BE2C (cell line): ENCODE measurements at places on chromosomes 12 and 14.
A peak's percentile ranks its signal among the peaks of the same experiment; 100 is the strongest.

GRCh38 chr12:96513681-96514080, 24.3 kb downstream of the CFAP54 start:
- no peak for DNase-seq

DNA sequence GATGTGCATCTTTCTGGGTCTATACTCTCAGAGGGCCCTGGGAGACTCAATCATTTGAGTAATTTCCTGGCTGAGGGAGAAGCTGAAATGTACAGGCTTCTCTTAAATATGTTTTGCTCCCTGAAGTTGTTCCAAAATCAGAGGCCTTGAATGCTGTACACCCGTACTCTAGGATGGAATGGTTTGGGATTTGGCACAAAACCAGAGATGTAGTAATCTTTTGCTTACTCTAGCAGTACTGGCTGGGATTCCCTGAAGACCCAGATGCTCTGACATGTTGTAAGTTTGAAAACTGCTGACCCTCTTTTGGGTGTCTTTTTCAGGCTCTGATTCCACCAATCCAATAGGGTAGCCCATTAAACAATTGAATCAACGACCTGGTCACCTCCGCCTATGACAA, 10.4 kb downstream of the ACACB start:
- DNase-seq = no peak

- DNase-seq = no peak
Measured at GRCh38 chr14:96538097-96538989, 36.2 kb downstream of the PAPOLA start.

DNA sequence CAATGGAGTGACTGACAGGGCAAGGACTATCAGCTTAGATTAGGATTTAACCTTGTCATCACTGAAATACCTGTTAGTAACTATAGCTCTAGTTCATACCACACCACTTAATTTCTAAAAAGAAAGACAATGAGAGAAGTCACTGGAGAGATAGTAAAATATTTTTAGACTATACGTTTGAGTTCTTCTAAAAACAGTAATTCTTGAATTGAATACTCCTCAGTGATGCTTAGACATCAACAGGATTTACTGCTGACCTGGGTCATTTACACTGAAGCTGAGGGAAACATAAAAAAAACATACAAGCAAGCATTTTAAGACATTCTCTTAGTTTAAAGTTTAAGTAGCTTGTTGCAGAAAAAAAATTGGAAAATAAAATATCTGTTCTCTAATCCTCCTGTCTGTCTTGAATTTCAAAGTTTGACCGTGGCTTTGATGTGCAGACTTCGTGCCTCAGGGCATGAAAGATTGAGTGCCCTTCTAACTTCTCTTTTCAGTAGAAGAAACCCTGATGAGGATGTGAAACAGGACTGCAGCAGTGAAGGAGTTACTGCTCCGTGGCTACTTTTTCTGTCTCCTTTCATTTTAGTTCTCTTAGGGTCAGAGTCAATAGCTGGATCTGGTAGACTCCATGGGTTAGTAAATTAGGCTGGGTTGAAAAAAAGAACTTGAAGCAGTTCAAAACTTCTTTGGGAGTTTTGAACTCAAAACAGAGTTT, 172.2 kb downstream of the PTPRO start:
- DNase-seq = no peak

- no peak for DNase-seq
Measured at GRCh38 chr12:90631591-90632212, 323.3 kb downstream of the CCER1 start.

GRCh38 chr14:76430017-76430416, 54.1 kb downstream of the ESRRB start:
- DNase-seq = no peak

DNA sequence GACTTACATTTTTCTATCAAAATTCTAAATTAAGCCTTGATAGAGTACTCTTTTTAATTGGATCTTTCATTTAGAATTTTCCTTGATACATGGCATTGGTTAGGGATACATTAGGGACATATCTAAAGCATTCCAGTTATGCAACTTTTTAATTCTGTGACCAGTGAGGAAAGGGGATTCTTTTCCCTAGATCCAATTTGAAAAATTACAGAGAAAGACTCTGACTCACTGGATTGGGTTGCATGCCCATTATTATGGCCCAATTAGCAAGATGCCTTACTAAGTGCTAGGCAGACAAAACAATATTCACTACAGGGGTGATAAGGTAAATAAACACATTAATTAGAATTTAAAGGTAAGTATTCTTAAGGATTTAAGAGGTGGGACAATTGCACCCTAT, 5.2 kb upstream of the RAD52 start:
- DNase-seq = no peak

DNA sequence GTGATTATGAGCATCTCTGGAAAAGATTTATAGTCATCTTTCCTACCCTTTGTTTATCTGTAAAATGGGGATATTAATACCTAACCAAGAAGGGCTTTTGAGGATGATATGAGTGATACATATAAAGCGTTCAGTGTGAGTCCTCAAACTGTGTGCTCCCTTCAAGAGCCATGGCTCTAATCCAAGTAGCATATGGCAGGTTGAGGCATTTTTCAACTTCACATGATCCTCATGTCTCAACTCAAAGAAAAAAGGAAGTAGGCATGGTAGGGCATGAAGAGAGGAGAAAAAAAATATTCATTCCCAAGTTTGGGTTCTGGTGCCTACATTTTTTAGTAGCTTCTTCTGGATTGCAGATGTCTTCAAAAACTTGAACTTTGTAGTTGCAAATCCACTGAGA, 286.3 kb upstream of the ATP2B1 start:
- no peak for DNase-seq

GRCh38 chr12:54725233-54725843, 77.2 kb upstream of the DCD start:
- DNase-seq = no peak

DNA sequence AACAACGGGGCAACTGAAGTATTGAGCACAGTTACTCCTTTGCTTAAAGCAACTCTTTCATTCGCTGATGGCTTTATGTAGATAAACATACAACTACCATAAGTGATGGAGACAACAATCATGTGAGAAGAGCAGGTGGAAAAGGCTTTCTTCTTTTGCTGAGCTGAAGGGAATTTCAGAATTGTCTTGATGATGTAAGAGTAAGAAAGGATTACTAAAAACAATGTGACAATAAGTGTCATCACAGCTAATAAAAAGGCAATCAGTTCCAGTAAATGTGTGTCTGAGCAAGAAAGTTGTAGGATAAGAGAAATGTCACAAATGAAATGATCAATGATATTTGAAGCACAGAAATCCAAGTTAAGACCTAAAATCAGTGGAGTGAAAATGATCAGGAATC, 647 bp downstream of the OR6C70 start:
- no peak for DNase-seq

GRCh38 chr12:113889076-113889475, 77.0 kb downstream of the RBM19 start:
- DNase-seq = peak; percentile 21

DNA sequence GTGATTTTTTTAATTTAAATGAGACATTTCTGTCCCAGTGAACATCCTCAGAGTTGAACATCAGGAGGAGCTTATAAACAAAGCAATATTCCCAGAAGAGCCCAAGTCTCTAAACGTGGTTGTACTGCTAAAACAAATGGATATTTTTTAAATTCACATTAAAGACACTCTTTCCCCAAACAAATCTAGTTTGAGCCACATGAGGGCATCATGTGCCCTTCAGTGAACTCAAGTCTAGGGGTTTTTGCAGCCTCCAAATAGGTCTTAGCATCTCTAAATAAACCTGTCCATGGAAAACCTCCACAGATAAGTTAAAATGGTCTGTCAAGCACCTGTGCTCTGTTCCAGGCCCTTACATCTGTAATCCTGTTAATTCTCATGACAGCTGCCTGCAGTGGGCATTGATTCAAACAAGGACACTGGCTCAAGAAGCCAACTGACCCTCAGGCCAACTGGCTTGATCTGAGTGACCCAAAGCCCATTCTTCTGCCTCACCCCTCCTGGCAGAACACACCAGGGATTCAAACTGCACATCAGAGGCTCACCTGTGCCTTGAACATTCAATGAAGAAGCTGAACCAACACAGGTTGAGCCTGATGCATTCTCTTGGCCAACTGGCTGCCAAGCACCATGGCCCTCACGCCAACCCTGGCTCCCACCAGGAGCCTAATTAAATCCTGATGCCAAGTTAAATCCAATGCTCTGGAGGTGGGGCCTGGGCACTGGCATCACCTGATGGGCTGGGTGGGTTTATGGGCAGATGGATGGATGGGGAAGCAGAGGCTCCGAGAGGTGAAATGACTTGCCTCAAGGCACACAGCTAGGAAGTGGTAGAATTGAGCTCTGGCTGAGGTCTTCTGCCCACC, 8.6 kb downstream of the ISCU start:
- no peak for DNase-seq

DNA sequence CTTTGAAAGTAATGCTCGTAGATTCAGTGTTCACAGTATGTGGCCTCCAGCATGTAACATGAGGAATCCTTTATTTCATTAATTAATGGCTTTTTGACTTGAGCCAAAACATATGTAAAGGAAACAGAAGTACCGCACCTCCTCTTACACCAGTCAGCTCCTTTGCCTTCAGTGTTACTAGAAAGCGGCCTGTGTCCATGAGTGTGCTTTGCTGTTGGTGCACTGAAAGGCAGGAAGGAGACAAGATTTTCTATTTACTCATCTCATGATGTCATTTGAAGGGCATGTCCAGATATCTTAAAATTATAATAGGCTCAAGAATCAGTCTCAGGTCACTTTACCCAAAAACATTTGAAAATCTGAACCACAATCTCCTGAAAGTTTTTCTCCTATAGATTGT, 9.9 kb upstream of the CCT2 start:
- DNase-seq = no peak

DNA sequence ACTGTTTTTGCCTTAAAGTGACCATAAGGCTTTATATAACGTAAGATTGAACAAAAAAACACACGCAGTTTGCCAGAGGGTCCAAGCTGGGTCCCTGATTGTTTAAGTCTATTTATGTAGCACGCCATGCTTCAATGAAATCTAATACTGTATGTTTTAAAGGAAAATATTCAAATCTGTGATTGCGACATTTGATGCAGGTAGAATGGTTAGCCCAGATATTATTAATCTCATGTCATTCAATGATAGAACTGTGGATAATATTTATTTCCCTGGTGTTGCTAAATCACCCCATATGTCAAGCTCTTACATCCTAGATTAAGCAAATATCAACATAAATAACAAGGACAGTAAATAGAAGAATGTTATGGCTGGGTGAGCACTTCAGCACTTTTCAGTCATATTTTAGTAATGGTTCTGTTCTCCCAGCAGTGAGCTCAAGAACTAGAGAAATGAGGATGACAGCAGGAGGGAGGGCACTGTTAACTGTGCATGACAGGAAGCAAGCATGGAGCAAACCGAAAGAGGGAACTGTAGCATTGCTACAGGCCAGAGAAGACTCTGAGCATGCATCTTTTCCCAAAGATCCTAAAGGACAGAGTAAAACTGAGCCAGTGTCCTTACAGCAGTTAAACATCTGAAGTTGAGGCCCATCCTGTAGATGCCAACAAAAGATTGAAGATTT, 465.7 kb upstream of the MGAT4C start:
- no peak for DNase-seq

GRCh38 chr14:52917735-52918134, 33.1 kb downstream of the FERMT2 start:
- DNase-seq = no peak

- no peak for DNase-seq
Measured at GRCh38 chr12:100221523-100221922, 20.9 kb downstream of the ACTR6 start.
